ENCODE measurements at places on chromosomes 7 and 10.

- no peak for DNase-seq
These were observed 66.9 kb downstream of the PTPRE start for GRCh38 chr10:127973791-127974311.

GRCh38 chr7:77455321-77455720, 39.2 kb upstream of the GSAP start:
- DNase-seq = no peak

DNA sequence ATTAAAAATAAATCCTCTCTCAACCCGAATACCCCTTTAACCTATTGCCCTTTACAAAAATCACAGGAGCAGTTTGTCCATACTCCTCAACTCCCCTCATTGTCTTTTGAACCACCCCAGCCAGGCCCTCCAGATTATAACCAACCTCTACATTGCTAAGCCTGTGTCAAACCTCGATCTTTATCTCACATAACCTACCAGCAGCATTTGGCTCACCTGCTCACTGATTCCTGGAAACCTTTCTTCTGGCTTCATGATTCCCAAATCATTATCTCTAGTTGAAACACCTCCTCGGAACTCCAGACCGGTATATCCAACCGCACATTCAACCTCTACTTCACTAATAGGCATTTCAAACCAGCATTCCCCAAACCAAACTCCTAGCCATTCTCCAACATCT, 11.8 kb downstream of the SEC61G start:
- DNase-seq = no peak

DNA sequence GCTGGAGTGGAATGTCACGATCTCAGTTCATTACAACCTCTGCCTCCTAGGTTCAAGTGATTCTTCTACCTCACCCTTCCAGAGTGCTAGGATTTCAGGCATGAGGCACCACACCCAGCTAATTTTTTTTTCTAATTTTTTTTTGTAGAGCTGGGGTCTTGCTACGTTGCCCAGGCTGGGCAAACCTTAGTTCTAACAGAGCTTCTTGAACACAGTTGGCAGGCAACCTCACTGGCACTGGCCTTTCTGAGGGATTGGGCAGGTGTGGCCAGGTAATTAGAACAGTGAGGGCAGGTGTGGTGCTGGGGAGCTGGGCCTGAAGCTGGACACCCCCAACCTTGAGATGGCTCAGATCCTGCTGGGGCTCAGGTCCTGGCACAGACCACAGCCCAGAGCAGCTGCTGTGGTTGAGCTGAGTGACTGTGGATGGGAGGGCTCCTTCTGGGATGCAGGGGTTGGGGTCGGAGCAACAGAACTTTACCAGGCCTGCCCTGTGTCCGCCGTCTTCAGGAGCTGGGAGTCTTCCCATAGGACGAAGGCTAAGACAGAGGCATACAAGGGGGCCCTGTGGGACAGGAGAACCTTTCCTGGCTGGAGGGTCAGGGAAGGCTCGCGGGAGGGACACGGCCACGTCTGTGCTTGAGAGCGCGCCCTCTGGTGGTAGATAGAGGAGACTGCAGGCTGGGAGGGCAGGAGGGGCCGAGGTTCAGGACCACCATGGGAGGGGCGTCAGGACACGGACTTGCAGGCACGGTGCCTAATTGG, 48.2 kb downstream of the COL26A1 start:
- peak; percentile 10 for DNase-seq

GRCh38 chr10:34813626-34814222, 1.4 kb downstream of the PARD3 start:
- no peak for DNase-seq

- DNase-seq = no peak
These were observed 406.5 kb upstream of the SEMA3D start for GRCh38 chr7:85593355-85593754.

DNA sequence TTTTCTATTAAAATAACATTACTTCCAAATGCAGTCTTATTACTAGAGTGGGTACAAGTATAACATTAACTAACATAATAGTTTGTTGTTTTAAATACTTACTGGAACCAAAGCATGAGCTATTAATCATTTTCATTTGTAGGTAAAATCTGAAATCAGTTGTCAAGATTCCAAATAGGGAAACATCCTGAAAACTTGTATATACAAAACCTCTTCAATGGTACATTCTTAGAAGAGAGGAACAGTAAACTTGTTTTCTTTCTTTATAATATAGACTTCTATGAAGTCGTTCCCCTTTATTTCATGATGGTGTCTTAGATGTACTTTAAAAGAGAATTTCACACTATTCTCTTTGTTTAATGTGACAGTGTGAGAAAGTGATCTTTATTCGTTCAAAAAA, 85.9 kb downstream of the VTI1A start:
- no peak for DNase-seq

DNA sequence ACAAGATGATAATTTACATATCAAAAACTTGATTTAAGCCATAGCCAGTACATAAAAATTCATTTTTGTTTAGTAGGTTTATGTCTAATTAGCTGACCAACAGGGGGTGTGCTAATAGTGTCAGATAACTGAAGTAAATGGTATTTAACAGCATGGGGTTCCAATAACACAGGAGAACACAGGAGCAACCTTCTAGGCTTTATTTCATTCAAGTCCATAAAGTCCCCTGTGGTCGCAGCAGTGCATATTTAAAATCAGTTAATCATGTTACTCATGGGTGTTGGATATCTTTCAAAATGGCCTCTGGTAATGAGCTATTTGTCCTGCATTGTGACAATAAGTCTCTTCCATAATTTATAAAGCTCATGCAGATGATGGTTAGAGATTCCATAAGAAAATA, 238.6 kb downstream of the CNTNAP2 start:
- DNase-seq = no peak
